ENCODE measurements at places on chromosomes 16 and 17.

GRCh38 chr17:37888881-37889280, 35.3 kb upstream of the TBC1D3K start:
- no peak for DNase-seq

- no peak for DNase-seq
Measured at GRCh38 chr16:56349086-56349415, 76.3 kb downstream of the AMFR start.

DNA sequence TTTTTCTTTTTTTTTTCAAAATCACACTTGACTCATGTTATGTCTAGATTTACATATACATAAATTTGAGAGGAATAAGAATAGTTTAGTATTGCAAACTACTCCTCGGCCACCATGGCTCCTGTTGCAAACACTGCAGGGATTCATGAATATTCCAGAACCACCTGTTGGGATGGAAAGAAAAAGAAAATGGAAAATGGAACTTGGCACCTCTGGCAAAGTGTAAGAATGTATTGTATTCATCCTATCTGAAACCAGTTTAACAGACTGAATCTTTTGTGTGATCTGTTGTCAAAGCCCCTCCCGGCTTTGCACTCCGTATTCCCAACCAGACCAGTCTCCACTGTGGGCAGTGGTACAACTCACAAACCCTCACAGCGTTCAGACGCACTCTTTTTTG, 124.4 kb downstream of the SPECC1 start:
- DNase-seq: no peak

DNA sequence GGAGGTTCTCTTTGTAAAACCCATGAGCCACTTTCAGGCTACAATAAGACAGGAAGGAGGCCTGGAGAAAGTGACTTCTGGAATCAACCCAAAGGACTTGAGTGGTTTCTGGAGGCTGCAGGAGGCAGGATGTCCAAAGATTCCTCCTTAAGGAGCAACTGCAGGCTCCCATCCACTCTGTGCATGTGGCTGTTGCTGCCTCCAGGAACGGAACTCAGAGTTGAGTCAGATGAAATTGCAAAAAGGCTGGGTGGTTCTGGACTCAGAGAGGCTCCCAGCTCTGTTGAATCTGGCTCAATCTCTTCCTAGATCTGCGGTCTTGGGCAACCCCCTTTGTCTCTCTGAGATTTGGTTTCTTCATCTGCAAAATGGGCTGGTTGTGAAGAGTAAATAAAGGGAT, 197.1 kb downstream of the SHISA9 start:
- DNase-seq: no peak

DNA sequence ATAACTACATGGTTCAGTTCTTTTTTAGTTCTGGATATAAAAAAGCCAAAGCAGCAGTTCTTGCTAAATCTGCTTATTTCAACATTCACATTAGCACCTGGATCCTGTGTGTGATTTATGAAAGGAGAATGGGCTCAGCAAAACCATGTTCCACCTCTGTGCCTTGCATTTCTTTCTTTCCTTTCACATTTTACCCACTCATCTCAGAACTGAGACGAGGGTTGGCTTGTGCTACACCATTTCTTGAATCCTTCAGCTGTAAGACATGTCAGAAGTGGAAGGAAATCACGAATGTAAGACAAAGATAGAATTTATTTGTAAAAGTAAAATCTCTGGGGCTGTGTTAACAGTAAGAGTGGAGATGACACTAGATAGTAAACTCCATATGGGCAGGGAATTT, 1.2 kb upstream of the UTP6 start:
- no peak for DNase-seq

DNA sequence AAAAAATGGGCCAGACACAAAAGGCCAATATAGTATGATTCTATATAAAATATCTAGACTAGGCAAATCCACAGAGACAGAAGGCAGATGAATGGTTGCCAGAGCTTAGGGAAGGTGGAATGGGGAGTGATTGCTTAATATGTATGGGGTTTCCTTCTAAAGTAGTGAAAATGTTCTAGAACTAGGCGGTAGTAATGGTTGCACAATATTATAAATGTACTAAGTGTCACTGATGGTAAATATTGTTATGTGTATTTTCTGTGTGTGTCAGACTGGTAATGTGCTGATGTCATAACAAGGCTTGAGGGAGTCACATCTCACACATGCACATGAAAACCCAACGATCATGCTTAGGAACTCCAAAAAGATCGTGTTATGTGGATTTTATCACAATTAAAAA, 106.9 kb upstream of the SIAH1 start:
- DNase-seq: no peak

- DNase-seq: no peak
Measured at GRCh38 chr16:85072947-85073346, 39.3 kb downstream of the CIBAR2 start.

- DNase-seq: no peak
Measured at GRCh38 chr16:47713225-47713595, 252.1 kb downstream of the PHKB start.

GRCh38 chr17:78353834-78354233, 6.0 kb downstream of the SOCS3 start:
- DNase-seq: no peak

- DNase-seq: no peak
Measured at GRCh38 chr16:51888016-51888415, 658.9 kb downstream of the TOX3 start.

DNA sequence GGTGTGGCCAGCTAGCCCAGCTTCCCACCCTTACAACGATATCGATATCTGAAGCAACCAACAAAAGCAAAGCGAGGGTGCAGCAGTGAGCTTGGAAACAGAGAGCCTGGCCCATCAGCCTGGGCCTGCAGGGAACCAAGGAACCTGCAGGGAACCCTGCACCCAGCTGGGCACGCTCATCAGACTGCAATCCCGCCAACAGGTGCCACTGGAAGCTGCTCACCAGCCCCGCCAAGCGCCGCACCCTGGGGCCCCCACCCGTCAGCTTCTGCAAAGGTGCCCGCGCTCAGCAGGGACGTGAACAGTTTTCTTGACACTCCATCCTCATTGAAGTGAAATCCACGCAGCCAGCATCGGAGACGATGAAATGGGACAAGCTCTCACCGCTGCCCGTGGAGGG, 250.7 kb downstream of the RBFOX3 start:
- DNase-seq: no peak

- no peak for DNase-seq
Measured at GRCh38 chr17:57356153-57356718, 99.9 kb downstream of the MSI2 start.

DNA sequence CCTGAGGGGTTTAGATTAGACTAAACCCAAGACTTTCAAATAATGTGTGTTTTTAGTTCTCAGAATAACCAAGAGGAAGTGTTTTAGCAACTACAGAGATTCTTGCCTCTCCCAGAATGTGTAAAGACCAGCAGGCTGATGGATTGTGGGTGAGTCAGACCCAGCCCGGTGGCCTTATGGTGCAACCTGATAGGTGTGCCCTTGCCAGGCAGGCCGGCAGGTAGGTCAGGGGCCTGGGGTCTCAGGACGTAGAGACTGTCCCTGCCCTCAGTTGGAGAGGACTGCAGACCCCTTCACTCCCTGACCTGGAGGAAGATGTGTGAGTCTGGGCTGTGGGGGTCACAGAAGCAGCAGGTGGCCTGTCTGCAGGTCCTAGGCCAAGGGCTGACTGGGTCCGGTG, 47.2 kb upstream of the ACSF3 start:
- DNase-seq: no peak

DNA sequence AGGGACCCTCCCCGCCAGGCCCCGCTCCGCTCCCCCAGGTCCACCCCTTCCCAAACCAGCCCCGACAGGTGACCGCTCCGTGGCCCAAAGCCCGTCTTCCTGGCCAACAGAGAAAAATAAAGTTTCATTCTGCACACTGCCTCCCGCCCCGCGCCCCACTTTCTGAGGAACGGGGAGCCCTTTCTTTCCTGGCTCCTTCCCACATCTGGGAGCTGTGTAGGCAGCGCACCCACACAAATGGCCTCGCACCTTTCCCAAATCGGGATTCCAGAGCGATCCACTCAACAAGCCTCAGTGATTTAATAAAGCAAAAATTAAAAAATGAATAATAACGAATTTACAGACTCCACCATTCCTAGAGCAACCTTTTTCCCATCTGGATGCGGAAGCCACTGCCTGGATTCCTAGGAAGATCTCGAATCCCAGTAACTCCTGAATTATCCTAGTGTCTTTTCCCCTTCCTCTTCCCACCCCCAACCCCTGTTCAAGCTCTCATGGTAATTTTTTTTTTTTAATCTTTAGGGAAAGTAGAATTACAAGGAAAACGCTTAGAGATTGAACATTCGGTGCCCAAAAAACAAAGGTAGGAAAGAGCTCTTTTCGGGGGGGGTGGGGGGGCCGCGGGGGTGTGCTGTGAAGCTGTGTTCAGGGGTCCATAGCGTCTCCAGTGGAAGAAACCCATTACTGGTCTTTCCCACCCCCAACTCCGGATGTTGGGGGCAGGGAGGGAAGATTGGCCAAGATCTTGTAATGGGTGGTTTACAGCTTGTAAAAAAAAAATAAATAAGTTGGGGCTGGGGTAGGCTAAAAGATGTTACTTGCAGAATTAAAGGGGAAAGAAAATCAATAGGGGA, 1.6 kb downstream of the IGF2BP1 start:
- DNase-seq: no peak

GRCh38 chr16:27620541-27620940, 70.6 kb downstream of the KATNIP start:
- no peak for DNase-seq

DNA sequence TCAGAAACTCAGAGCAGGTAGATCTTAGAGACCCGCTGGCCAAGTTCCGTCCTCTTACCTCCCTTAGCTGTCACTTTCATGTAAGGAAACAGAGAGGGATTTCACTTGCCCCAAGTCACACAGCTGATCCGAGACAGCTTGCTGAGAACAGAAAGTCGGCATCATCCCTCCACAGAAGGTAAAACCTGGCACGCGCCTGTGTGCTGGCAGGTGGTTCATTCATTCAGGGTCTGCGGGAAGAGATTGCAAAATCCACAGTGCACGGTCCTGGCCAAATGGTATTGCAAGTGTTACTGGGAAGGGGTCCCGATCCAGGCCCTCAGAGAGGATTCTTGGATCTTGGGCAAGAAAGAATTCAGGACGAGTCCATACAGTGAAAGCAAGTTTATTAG, 139.4 kb upstream of the RPH3AL start:
- no peak for DNase-seq

DNA sequence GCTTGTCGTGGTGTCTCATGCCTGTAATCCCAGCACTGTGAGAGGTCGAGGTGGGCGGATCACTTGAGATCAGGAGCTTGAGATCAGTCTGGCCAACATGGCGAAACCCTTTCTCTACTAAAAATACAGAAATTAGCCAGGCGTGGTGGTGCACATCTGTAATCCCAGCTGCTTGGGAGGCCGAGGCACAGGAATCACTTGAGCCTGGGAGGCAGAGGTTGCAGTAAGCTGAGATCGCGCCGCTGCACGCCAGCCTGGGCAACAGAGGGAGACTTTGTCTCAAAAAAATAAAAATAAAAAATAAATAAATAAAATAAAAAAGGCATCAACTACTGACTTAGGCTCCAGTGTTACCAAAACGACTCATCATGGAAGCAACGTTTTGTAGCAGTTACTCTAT, 115.5 kb downstream of the PLCG2 start:
- no peak for DNase-seq

DNA sequence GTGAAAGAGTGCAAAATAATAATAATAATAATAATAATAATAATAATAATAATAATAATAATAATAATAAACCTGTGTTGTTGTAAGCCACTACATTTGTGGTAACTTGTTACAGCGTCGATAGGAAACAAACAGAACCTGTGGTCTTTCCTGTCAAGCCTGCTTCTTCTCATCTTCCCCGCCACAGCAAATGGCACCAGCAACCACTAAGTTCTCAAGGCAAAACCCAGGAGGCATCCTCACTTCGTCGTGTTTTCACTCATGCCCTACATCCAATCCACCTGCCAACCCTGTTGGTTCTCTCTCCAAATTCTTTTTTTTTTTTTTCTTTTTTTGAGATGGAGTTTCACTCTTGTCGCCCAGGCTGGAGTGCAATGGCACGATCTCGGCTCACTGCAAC, 34.2 kb downstream of the ITGAE start:
- no peak for DNase-seq

- peak; percentile 82 for DNase-seq
Measured at GRCh38 chr17:40443196-40443987, at the start of gene IGFBP4. TSS of gene IGFBP4 (plus strand) at chr17:40443450. CDS start at chr17:40443736, 286 bp downstream.

- no peak for DNase-seq
Measured at GRCh38 chr17:79249929-79250521, 175.4 kb downstream of the ENGASE start.

DNA sequence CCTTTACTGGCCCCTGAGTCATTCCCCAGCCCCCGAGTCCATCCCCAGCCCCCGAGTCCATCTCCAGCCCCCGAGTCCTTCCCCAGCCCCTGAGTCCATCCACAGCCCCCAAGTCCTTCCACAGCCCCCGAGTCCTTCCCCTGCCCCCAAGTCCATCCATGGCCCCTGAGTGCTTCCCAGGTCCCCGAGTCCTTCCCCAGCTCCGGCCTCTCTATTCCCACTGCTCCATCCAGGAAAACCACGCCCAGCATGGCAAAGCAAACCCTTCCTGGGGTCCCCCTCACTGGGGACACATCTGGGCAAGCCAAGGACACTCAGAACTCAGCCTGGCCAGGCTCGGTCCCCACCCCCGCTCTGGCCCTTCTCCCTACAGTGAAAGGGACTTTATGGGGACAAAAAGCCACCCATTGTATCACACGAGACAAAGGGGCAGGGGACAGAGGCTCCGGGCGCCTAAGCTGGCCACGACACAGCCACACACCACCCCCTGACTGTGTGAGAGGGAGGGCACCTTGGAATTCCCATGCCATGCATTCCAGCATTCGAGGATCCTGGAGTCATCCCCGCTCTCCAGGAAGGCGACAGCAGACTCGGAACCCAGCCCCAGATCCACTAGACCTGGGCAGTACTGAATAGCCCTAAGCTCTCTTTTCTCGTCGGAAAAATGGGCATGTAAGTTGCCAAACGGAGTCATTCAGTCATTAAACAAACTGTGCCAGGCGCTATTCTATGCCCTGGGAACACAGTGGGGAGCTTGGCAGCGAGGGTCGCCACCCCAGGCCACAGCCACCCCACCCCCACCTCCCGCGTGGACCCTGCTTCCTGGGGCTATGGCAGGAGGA, 14.0 kb downstream of the PLLP start:
- no peak for DNase-seq

DNA sequence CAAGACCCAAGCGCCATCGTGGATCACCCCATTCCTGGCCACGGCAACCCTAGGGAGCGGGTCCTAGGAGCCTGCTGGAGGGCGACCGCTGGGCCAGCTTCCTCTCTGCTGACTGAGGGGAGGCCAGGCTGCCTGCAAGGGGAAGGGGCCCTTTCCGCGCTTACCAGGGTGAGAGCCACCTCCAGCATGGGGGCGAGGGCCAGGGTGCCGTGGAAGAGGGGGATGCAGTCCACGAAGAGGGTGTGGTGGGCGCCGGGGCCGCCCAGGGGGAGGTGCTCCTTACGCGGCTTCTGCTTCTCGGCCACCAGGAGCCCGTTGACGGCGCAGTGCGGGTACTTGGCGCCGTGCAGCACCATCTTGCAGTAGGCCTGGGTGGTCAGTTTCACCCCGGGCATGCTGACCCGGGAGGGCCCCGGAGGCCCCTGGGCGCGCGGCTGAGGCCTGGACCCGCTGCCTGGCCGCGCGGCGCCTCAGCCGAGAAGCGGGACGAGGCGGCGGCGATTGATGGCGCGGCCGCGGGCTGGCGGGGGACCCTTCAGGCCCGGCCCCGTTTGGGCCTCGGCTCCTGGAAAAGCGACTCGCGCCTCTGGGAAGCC, 345 bp downstream of the EMC8 start:
- DNase-seq: peak; percentile 16

Measured in NCI-H146 (cell line).